GM12878 (cell line): ENCODE measurements at places on chromosomes 3 and 15. TPM values are rescaled to one million over a fixed set of nuclear protein-coding genes. Genes with fewer than 3 reads are reported as not detected.

DNA sequence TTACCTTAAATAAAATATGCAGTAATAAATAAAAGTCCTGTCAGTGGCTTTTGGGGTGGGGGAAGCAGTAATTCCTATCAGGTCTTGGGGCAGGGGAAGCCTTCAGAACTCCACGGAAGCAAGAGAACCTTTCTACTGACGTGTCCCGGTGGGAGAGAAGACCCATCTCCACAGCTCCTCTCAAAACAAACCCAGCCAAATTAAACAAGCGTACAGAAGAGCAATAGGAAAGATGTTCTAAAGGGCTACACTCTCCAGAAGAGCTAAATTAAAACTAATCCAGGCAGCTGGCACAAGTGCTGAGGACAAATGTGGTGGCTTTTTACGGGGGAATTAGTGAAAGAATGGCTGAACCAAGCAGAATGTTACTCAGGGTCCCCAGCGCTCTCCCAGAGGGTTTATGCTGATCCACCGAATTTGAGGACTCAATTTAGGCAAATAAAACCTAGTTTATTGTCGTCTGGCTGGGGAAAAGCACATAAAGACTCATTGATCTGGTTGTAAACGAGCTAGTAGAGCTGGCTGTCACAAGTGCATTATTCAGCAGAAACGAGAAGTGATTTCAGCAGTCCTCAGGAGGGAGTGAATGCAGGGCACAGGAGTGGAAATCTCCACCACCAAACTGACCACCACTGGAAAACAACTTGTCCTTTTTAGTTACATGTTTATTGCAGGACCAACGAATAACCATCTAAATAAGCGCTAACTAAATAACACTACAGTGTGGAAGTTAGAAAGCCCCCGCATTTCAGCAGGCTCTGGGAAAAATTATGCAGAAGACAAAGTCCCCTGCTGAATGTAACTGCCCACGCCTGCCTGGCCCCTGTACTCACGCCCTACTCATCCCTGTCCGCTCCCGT is 13.5 kb downstream of the BFSP2 start:
- no peaks in the 10 kb centered on the region for H3K4me1 ChIP-seq
- H3K36me3 ChIP-seq = no peaks in the 10 kb centered on the region
- DNase-seq = no peak

DNA sequence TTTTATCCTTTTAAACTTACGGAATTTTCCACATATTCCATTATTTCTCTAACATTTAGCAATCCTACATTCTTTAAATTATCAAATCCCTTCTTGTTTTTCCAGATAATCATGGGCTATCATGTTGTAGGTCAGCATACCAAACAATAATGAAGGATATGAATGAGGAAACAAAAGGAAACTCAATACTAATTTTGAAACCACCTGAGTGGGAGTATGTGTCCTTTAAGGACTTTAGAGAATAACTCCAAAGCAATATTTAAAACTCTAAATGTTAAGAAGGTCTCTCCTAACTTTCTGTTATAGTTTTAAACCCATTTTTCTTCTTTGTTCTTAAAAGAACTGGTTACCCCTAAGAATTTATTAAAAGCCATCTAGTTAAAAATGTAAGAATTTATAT is 43.0 kb downstream of the TP53BP1 start:
- no peaks in the 10 kb centered on the region for H3K4me1 ChIP-seq
- H3K27ac ChIP-seq = no peak overlapping the region
- no peaks in the 10 kb centered on the region for H3K27me3 ChIP-seq
- no peak for DNase-seq
- H3K36me3 ChIP-seq = no peaks in the 10 kb centered on the region
- no peak overlapping the region for H3K4me3 ChIP-seq

DNA sequence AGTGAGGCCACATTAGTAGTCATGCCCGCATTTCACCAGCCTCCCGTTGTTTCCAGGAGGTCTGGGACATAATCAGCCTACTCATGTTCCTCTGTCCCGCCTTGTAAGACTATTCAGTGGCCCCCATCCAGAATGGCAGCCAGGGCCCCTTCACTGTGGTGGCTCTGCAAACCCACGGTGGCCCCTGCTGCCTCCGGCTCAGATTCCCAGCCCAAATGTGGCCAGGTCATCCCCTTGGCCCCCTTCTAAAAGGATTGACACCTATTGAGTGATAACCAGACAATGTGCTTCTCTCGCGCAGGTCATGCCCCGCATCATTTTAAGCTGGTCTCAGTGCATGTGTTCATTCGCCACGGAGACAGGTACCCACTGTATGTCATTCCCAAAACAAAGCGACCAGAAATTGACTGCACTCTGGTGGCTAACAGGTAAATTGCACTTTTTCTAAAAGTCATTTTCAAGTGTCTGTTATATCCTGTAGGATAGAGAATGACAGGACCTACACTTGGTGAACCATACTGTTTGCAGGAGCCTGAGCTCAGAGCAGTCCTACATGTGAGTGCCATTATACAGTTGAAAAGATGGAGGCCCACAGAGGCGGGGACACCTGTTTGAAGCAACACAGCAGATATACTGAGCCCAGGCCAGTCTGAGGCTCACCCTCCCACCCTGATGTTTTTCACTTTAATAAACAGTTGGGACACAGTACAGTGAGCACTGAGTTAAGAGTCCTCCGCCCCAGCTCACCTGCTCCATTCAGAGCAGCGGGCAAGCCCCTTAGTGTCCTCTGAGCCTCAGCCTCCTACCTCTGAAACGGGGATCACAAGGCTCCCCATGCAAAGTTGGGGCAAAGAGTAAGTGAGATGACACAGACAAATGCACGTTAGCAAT is 47.7 kb downstream of the PXYLP1 start:
- H3K4me1 ChIP-seq = peaks cover 7% of the 10 kb centered on the region
- no peak overlapping the region for H3K27ac ChIP-seq
- H3K27me3 ChIP-seq = no peaks in the 10 kb centered on the region
- no peak for DNase-seq
- no peak overlapping the region for H3K4me3 ChIP-seq
- H3K36me3 ChIP-seq = no peaks in the 10 kb centered on the region

DNA sequence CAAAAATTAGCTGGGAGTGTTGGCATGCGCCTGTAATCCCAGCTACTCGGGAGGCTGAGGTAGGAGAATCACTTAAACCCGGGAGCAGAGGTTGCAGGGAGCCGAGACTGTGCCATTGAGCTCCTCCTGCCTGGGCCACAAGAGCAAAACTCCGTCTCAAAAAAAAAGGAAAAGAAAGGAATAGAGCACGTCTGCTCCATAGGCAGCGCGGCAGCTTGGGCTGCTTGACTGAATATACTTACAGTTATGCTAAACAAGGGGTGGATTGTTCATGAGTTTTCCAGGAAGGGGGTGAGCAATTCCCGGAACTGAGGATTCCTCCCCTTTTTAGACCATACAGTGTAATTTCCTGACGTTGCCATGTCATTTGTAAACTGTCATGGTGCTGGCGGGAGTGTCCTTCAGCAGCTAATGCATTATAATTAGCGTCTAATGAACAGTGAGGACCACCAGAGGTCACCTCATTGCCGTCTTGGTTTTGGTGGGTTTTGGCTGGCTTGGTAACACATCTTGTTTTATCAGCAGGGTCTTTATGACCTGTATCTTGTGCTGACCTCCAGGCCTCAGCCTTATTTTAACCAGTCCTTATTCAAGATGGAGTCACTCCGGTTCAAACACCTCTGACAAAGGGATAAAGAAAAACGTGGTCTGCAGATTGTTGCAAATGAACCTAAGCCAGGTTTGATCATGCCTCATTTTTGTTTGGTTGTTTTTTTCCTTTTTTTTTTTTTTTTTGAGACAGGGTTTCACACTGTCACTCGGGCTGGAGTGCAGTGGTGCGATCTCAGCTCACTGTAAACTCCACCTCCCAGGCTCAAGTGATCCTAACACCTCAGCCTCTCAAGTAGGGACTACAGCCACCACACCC is 24.9 kb upstream of the SENP5 start:
- H3K4me1 ChIP-seq = no peaks in the 10 kb centered on the region
- no peaks in the 10 kb centered on the region for H3K36me3 ChIP-seq
- H3K27me3 ChIP-seq = no peaks in the 10 kb centered on the region
- no peak overlapping the region for H3K27ac ChIP-seq
- no peak for DNase-seq

GRCh38 chr15:66698971-66699370 is 3.1 kb upstream of the SMAD6 start:
- no peak overlapping the region for H3K27ac ChIP-seq
- no peak overlapping the region for H3K4me3 ChIP-seq
- no peaks in the 10 kb centered on the region for H3K36me3 ChIP-seq
- H3K27me3 ChIP-seq = peaks cover 5% of the 10 kb centered on the region
- DNase-seq = no peak

DNA sequence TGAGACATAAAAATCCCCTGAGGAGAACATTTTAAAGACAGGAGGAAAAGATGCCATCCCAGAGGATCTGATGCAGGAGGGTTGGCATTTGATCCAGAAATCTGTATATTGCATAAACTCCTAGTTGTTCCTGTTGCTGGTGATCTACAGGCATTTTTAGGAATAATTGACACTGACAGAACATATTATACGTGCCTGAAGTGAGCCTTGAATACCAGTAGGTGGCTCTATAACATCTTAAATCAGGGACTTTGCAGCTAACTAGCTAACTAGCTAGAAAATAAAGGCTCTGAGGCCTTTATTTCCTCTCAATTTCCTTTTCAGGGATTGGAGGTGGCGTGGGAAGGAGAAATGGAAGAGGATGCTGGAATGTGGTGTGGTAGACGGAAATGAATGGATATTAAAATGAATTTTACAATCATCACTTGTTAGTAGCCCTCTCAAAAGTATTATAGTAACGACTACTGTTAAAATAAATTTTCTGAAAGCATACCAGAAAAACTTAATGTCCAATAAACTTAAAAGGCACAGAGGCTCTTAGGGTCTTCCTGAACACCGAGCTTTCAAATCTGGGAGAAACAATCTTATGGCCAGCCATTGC is 73.8 kb upstream of the ZBED2 start:
- no peak for DNase-seq
- H3K4me1 ChIP-seq = peaks cover 8% of the 10 kb centered on the region; the same call in 1 of the 2 replicates
- H3K27ac ChIP-seq = no peak overlapping the region
- no peaks in the 10 kb centered on the region for H3K36me3 ChIP-seq
- H3K27me3 ChIP-seq = no peaks in the 10 kb centered on the region
- H3K4me3 ChIP-seq = no peak overlapping the region

- H3K27ac ChIP-seq = no peak overlapping the region
- no peak for DNase-seq
- H3K4me3 ChIP-seq = no peak overlapping the region
- peaks cover 8% of the 10 kb centered on the region for H3K4me1 ChIP-seq
- H3K27me3 ChIP-seq = no peaks in the 10 kb centered on the region
Measured at GRCh38 chr3:113630956-113631542, 65.4 kb downstream of the USF3 start.

Gene MESP2
- polyA plus RNA-seq = not detected in 2 replicates

GRCh38 chr15:88605189-88606069 is 15.7 kb upstream of the AEN start:
- no peaks in the 10 kb centered on the region for H3K4me1 ChIP-seq
- no peaks in the 10 kb centered on the region for H3K36me3 ChIP-seq
- no peak for DNase-seq
- H3K4me3 ChIP-seq = no peak overlapping the region

GRCh38 chr3:194596906-194597305 is 36.3 kb downstream of the TMEM44 start:
- DNase-seq = no peak
- no peaks in the 10 kb centered on the region for H3K36me3 ChIP-seq
- H3K4me3 ChIP-seq = no peak overlapping the region
- H3K27me3 ChIP-seq = no peaks in the 10 kb centered on the region
- H3K27ac ChIP-seq = no peak overlapping the region

Gene ZNF501
- 1.2 and 1.7 TPM in 2 replicates for polyA plus RNA-seq

Gene SLC35G2
- polyA plus RNA-seq = 0.80 and 1.4 TPM in 2 replicates

Gene ATP13A5
- polyA plus RNA-seq = not detected in 2 replicates

Gene SERINC4
- not detected in 2 replicates for polyA plus RNA-seq

Gene CHRNA7
- polyA plus RNA-seq = 0.15 TPM in 1 of 2 replicates, not detected in the other

Gene ST3GAL6
- 36.5 and 40.4 TPM in 2 replicates for polyA plus RNA-seq

DNA sequence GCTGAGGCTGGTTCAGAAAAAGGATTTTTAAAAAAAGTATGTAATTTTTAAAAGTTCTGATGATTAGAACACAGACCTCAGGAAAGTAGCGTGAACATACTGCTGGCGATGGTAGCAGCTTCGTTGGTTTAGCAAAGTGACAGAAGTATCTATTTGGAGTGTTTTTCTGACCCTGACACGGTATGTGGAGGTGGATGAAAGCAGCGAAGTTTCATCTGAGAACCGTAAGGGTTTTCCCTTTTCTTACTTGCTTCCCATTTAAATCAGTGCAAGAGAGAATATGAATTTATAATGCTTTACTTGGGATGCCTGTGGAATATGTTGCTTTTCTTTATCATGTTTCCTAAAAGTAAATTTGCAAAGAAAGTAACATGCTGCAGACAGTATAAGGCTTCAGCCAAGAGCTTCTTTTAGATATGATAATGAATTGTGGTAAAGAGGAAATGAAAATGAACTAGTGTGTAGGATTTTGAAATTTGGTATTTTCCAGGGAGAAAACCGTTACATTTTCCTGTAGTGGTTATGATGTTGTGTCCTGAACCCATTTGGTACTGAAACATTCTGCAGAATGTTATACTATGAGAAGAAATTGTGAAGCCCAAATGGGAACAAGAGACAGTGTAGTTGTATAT is 3.9 kb downstream of the CHST2 start:
- no peaks in the 10 kb centered on the region for H3K36me3 ChIP-seq
- H3K4me3 ChIP-seq = peak overlapping the region; percentile 55
- H3K27me3 ChIP-seq = no peaks in the 10 kb centered on the region
- DNase-seq = no peak
- peak overlapping the region; percentile 93 for H3K27ac ChIP-seq
- peaks cover 21% of the 10 kb centered on the region for H3K4me1 ChIP-seq

DNA sequence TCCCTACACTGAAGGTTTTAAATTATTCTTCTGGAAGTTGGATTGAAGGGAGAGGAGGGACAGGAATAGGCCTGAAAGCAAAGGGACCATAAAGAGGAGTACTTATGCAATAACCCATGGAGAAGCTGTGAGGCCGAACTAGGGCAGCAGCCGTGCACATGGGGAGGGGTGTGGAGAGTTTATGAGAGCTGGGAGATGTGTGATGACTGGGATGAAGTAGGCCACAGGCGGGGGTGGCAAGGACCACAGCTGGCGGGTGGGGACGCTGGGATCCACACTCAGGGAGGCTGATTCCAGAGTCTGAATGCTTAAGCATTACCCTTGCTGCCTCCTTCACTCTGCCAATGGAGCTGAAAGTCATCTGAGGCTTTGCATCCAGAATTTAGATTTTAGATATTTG is 123.8 kb downstream of the ARNT2 start:
- H3K4me1 ChIP-seq = no peaks in the 10 kb centered on the region
- H3K36me3 ChIP-seq = no peaks in the 10 kb centered on the region
- no peak for DNase-seq
- H3K27ac ChIP-seq = no peak overlapping the region

DNA sequence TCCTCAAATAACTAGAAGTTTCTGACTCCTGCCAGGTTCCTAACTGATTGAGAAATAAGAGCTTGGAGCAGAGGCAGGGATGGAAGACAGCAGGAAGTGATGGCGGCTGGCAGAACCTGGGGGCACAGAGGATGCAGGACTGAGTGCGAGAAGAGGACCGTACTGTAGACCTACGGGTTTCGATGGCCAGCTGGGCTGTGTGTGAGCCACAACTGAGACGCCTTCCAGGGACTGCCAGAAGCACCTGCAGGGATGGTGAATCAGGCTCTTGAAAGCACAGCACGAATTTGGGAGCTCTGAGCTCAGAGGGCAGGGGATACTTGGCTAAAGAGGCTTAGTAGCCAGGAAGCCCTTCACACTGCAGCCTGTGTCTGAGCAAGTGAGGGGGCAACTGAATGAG is 165.6 kb downstream of the ABHD5 start:
- no peak overlapping the region for H3K4me3 ChIP-seq
- no peak overlapping the region for H3K27ac ChIP-seq
- peaks cover 7% of the 10 kb centered on the region for H3K27me3 ChIP-seq
- H3K4me1 ChIP-seq = no peaks in the 10 kb centered on the region
- DNase-seq = no peak

Gene SLC24A1
- polyA plus RNA-seq = 3.2 and 3.4 TPM in 2 replicates
